IPS DF 6.9 (cell line): ENCODE measurements at places on chromosomes 16 and 17.

- no peak for DNase-seq
Measured at GRCh38 chr17:73759734-73760438, 115.6 kb upstream of the SDK2 start.

- DNase-seq, result no peak
Measured at GRCh38 chr16:27706156-27706865, 156.4 kb downstream of the KATNIP start.

- DNase-seq, result no peak
Measured at GRCh38 chr17:19387921-19388521, 1.0 kb upstream of the MFAP4 start.

GRCh38 chr16:31435341-31436220, 7.0 kb downstream of the ZNF843 start:
- no peak for DNase-seq

- DNase-seq, result no peak
Measured at GRCh38 chr16:10738231-10739077, 5.2 kb upstream of the NUBP1 start.

DNA sequence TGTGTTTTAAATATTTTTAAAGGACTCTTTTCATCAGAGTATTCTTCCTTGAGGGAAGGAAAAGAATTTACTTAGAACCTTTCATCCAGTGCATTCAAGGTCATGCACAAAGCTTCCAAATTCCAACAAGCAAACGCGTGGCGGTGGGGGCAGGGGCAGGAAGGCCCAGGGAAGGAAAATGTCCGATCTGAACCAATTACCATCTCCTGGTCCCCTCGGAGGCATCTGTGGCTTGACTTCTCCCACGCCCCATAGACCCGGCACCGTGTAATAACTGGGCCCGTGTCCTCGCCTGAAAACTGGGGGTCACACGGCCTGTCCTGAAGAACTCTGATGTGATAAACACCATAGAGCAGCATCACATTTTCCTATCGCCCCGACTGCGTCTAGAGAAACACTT, 18.3 kb downstream of the MEAK7 start:
- DNase-seq, result no peak

- no peak for DNase-seq
Measured at GRCh38 chr17:82831818-82832200, 8.0 kb downstream of the ZNF750 start.
